ENCODE measurements at places on chromosomes 2 and 18.

GRCh38 chr18:59423259-59423658 lies 64.2 kb upstream of the LMAN1 start:
- DNase-seq: no peak

GRCh38 chr2:88590998-88591613 lies 36.2 kb downstream of the EIF2AK3 start:
- DNase-seq: no peak

- DNase-seq: no peak
Observed at GRCh38 chr2:54329482-54330161, 73.6 kb upstream of the TSPYL6 start.

GRCh38 chr2:236075802-236076201 lies 92.4 kb downstream of the GBX2 start:
- DNase-seq: no peak

DNA sequence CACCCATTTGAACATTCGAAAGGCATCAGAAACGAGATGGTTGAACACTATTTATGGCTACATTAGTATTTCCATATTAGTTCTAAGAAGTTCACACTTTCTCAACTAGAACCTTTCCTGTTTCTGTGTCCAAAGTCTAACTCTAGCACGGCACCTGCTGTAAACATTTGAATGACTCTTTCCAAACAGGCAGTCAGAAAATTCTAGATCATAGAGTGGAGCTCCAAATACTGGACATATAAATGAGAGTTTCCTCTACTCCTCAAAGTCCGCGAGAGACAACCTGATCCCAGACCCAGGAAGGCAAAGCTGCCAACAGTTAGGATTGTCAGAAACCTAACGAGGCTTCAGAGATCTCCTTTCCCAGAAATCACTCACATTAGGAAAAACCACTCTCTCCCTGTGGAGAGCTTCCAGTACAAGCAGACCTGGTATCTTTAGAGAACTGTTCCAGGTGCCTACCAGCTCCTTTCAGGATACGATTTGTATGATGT lies 10.6 kb downstream of the RND3 start:
- DNase-seq: no peak
